Stimulated activated CD8-positive, alpha-beta memory T cell treated with anti-CD3 and anti-CD28 coated beads, Interleukin-2, amount 100 ng/mL, for 1 hour (primary cell): ENCODE measurements at places on chromosomes 11 and 22.

- DNase-seq, result no peak
These were observed 8.0 kb downstream of the TUBGCP6 start for GRCh38 chr22:50236731-50237409.

- DNase-seq, result no peak
These were observed 515 bp downstream of the BACE1 start for GRCh38 chr11:117315285-117316196.

- DNase-seq, result no peak
These were observed 11.4 kb downstream of the DNAJB13 start for GRCh38 chr11:73962101-73962705.

GRCh38 chr22:27108425-27109114 lies 451.2 kb downstream of the MIAT start:
- DNase-seq, result no peak

- no peak for DNase-seq
These were observed 214.7 kb upstream of the SYN3 start for GRCh38 chr22:33272871-33273270.
